A549 treated with dexamethasone at 1 μM for 4 hours (cell line): ENCODE measurements at places on chromosomes 11 and 22. TPM values are rescaled to one million over a fixed set of nuclear protein-coding genes. Genes with fewer than 3 reads are reported as not detected.

DCHS1 gene
- total RNA-seq = 0.07 to 0.15 TPM (median 0.09 TPM) in 5 replicates

RNF214 gene
- total RNA-seq = 10.1 to 16.3 TPM (median 14.8 TPM) in 5 replicates

MMP8 gene
- not detected in 5 replicates for total RNA-seq

NPAT gene
- total RNA-seq = 4.0 to 5.7 TPM (median 4.8 TPM) in 5 replicates

DERL3 gene
- 0.35 to 0.88 TPM (median 0.74 TPM) in 5 replicates for total RNA-seq

PARVG gene
- not detected in 5 replicates for total RNA-seq

TESMIN gene
- 3.9 to 6.2 TPM (median 5.8 TPM) in 5 replicates for total RNA-seq

SLC22A8 gene
- not detected in 5 replicates for total RNA-seq

AGBL2 gene
- total RNA-seq = 0.59 to 1.1 TPM (median 0.92 TPM) in 5 replicates

STX5 gene
- 17.7 to 24.7 TPM (median 22.9 TPM) in 5 replicates for total RNA-seq

CFAP300 gene
- 5.0 to 7.0 TPM (median 5.6 TPM) in 5 replicates for total RNA-seq

VPREB1 gene
- not detected in 5 replicates for total RNA-seq

FOSL1 gene
- total RNA-seq = 101 to 162 TPM (median 128 TPM) in 5 replicates

C11orf21 gene
- total RNA-seq = not detected in 5 replicates
